ENCODE measurements at places on chromosomes 2 and 18. TPM values are rescaled to one million over a fixed set of nuclear protein-coding genes. Genes with fewer than 3 reads are reported as not detected.

GRCh38 chr18:12939162-12939561, 8.6 kb upstream of the SEH1L start:
- DNase-seq: no peak

DNA sequence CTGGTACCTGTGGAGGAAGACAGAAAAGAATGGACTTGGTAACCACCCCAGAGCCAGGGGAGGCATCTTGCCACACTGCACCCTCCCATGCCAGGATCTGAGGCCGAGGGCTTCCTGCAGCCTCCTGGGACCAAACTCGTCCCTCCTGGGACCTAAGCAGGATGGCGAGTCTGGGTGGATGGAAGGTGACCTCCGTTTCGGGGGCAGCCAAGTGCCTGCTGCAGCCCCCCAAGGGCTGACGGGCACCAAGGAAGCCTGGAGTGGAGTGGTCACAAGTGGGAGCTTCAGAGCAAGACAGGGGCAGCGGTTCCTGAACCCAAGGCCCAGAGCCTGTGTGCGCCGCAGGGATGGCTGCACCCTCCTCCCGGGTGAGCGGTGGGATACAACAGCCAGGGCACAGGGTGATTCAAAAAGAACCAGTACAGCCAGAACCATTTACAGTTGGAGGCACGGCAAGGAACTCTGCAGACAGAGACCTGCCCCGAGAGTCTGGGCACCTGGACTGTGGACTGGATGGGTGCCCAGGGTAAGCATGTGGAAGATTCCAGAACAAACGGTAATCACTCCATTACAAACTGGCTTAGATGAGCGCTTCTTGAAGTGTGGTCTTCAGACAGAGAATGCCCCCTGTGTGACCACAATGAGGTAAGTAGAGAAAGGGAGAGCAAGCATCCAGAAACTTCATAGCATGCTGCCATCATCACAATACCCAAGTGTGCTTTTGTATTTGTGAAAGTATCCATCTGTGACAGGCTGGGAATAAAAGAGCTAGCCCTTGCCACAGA, 12.1 kb downstream of the HS1BP3 start:
- DNase-seq: no peak

DNA sequence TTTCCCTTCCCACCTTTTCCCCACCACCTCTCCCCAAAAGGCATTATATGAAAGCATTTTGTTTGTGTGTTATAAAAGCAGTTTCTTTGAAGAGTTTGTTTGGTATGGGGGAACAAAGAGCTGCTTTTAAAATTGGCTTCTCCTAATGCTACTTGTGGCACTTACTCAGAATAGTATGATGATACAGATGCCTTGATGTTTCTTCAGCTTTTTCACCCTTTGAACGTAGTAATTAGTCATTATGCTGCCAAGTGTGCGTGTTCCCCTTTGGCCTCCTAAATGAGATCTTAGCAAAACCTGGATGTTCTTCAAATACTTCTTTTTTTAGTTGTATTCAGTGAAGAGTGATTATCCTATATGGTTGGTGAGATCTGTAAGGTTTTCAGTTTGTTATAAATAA, 183.4 kb downstream of the PTGR3 start:
- DNase-seq: no peak

DNA sequence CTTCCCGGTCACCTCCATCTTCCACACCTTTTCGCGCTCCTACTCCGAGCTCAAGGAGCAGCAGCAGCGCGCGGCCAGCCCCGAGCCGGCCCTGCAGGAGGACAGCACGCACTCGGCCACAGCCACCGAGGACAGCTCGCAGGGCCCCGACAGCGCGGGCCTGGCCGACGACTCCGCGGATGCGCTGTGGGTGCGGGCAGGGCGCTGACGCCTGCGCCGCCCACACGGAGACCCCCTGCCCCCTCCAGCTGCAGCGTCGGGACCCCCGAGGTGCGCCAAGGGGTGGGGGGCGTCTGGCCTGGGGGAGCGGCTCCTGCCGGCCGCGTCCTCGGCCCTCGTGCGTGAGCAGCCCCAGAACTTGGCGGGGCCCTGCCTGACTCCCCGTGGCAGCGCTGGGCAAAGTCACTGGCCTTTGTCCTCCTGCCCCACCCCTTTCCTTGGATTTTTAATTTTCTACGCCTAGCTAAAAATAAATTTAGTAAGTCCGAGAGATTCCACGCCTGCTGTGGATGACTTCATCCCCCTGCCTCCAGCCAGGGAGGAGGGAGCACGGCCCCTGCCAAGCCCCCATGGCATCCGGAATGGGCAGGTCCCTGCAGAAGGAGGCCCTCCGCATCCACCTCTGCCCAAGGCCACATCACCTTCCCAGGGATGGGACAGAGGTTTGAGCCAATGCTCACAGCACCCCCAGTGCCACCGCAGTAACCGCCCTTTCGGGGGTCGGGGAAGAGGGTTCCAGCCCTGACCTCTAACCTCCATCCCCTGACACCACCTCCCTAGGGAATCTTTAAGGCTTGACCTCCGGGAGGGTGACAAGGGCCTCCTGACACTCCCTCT, 51.6 kb downstream of the SLC66A2 start:
- no peak for DNase-seq

GRCh38 chr18:48754993-48755473, 195.7 kb downstream of the SMAD7 start:
- no peak for DNase-seq

- no peak for DNase-seq
These were observed 98.2 kb upstream of the TRIB2 start for GRCh38 chr2:12618576-12618975.

GRCh38 chr2:167861574-167862193, 385.7 kb downstream of the STK39 start:
- DNase-seq: no peak

NDC80 gene
- total RNA-seq: 32.3 TPM

CREG2 gene
- total RNA-seq: 0.20 TPM

SLC5A7 gene
- not detected for total RNA-seq
